GM03348 (cell line): ENCODE measurements at places on chromosomes 11 and 22.
A peak's percentile ranks its signal among the peaks of the same experiment; 100 is the strongest.

GRCh38 chr11:113728814-113729213 is 22.7 kb upstream of the TMPRSS5 start:
- DNase-seq: no peak

DNA sequence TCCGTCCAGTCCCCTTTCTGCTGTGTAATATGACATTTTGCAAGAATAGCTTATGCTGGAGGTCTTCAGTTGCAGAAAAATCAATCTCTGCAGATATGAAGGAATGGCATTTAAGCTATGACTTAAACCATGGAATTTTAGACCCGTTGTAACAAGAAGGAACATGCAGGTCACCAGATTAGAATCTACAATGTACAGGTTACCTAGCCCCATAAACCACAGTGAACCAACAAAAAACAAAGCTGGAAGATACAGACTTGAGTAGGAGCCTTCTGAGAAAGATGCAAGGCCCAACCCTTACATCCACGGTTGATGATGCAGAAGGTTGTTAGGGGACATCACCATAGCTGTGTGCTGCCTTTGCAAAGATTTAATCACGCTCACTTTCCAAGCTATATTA is 132.5 kb downstream of the WT1 start:
- DNase-seq: no peak

DNA sequence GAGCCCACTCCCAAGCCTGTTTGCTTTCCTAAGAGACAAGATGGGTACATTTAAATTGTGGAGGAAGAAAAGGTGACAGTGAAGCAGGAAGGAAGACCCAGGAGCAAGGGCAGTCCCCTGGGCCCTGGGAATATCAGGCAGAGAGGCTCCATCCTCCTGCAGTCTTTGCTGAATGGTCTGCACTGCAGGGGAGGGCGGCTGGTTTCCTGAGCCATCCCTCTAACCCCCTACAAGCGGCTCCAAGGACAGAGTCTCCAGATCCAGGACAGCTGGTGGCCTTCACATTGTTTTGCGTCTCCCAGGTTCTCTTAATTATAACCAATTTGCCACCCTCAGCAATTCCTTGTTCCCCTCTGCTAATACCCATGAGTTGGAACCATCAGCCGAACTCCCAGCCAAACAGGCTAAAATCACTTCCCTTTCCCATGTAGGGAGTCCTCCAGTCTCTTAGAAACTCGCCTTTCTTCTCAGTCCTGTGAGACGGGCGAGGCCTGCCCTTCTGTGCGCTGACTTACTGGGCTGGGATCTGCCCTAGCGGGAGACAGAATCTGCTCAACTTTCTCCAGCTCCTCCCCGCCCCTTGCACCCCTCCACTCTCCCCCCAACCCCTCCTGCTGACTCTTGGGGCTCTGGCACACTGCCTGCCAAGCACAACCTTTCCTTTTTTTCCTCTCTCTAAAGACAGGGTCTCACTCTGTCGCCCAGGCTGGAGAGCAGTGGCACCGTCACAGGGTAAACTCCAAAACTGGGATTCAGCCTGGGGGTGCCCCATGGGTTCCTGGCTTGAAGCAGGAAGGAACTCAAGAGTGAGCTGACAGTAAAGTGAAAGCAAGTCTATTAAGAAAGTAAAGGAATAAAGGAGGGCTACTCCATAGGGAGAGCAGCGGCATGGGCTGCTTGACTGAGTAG is 53.4 kb upstream of the EMID1 start:
- no peak for DNase-seq

DNA sequence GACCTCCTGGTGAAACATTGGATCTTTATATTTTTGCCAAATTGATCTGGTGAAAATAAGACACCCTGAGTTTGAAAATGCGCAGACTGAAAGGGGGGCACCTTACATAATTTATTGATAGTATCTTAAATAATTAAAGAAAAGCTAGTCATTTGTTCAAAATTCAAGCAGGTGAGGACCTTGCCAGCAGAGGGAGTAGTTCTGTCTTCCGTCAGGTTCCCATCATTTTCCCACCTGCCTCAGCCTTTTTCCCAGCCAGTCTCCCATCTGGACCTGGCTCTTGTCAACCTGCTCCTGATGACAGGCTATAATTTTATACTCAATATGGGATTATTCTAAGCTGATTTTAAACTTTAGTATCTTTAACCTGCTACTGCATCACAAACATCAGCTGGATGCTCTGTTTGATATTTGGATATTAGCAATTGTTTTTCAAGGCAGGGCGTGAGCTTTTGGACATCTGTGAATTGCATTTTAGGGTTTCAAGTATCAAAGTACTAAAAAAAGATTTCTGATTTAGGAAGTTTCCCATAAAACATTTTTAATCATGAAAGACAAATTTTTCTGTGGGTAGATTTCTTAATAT is 132.0 kb downstream of the ELP4 start:
- DNase-seq: peak; percentile 4

DNA sequence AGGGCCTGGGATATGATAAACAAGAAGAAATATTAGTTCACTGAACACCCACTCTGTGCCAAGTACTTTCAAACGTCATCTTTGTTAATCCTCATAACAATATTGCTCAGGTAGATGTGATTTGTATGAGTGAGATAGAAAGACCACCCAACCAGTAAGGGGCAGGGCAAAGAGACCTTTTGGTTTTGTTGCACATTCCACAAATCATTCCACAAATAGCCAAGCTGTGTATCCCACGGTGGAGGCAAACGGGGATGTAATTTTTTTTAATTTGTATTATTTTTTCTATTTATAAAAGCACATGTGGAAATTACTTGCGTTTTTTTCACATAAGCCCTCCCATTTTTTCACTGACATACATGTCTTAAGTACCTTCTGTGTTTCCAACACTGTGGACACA is 29.0 kb downstream of the LAYN start:
- DNase-seq: peak; percentile 11

DNA sequence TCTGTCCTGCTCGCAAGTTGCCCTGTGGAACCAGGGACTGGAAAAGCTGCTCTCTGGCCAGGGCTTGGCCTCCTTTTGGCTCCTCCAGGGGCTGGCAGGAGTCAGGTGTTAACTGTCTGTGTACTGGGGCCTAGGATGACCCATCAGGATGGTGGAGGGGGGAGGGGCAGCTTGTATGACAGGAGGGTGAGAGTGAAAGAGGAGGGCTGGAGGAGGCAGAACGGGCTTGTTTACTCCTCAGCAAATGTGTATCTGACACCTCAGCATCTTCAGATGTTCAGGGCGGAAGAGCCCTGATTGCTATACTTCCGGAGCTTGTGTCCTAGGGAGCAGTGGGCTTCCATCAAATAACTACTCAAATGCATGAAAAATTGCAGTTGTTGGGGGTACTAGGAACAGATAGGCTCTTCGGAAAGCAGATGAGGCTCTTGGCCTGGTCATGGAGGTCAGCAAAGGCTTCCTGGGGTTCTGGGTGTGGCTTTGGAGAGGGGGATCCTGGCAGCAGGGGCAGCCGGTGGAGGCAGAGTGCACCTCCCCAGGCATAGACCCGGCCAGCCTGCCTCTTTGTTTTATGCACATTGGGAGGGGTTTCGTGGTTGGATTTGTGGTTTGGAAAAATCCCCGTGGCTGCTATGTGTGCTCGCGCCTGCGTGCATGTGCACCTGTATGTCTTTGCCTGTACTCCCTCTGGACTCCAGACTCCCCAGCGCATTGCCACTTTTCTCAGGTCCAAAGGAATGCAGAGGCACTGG is 31.2 kb downstream of the CD82 start:
- no peak for DNase-seq

- no peak for DNase-seq
Observed at GRCh38 chr22:37230673-37231405, 13.2 kb downstream of the RAC2 start.

- no peak for DNase-seq
Observed at GRCh38 chr11:116644201-116644940, 128.4 kb downstream of the BUD13 start.

DNA sequence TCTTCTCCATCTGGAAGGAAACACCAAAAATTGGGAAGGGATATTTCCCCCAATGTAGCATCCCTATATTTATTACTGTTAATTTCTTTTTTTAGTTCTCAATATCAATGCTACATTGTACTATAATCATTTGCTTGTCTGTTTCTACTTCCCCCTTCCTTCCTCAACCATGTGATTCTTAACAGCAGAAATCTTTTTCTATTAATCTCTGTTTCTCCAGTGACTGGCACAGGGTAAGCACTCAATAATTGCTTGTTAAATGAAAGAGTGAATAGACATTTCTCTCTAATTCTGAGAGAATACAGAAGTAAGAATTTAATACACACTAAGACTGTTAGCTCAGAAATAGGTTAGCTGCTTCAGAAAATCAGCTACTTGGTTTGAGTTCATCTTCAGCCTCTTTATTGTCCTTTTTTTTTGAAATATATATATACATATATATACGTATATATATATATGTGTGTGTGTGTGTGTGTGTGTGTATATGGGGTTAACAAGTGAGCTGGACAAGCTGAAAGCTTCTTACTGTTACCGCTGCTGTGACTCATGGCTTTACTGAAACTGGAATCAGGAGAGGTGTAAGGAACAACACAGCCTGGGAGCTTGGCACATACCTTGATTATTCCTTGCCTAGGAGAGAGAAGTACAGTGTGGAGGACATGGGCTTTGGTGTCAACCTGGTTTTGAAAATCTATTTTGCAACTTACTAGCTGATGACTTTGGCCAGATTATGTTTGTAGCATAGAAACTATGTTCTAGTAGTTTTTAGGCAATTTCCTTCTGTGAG is 26.2 kb upstream of the PDE3B start:
- DNase-seq: no peak
